Inflammatory macrophage treated with lipopolysaccharide for 1 hour (primary cell): ENCODE measurements at places on chromosomes 13 and 19.
A peak's percentile ranks its signal among the peaks of the same experiment; 100 is the strongest.

GRCh38 chr19:54178581-54179261 is 5.8 kb upstream of the TMC4 start:
- no peak for DNase-seq

GRCh38 chr13:51419001-51419636 is 33.7 kb downstream of the INTS6 start:
- DNase-seq: peak; percentile 71

DNA sequence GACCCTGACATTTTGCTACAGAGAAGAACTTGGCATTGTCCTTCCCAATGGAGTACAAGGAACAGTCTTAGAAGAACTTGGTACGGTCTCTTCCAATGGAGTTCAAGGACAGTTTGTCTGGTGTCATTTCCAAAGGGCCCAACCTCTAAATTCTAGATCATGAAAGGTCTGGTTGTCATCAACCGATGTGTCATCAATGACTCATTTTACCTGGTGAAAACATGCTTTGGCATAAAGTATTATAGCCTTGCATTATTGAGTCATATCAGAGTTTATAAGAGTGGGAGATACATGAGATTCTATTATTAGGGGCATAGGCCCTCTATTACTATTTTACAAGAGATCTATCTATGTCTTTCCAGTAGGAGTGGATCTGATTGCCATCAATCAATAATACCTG is 4.3 kb downstream of the CYP2B6 start:
- no peak for DNase-seq

GRCh38 chr19:14148751-14149410 is 12.5 kb upstream of the ASF1B start:
- no peak for DNase-seq

- DNase-seq: no peak
Measured at GRCh38 chr19:28614634-28615545, 598.1 kb downstream of the UQCRFS1 start.

GRCh38 chr13:109602356-109602755 is 184.0 kb downstream of the IRS2 start:
- no peak for DNase-seq

DNA sequence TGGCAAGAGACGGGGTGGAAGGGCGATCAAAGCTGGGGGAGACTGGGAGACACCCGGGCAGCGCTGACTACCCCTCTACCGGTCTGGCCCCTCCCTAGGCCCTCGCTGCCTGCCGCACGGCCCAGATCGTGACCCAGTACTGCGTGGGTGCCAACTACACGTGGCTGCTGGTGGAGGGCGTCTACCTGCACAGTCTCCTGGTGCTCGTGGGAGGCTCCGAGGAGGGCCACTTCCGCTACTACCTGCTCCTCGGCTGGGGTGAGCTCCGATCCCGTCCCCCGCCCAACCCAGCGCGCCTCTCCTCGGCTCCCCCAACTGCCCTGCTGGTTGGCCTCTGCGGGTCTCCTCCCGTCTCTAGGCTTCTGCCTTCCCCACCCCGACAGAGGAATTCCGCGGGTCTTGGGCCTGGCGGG is 8.8 kb downstream of the GIPR start:
- no peak for DNase-seq

- peak; percentile 85 for DNase-seq
Measured at GRCh38 chr13:46605825-46606554, 53.0 kb downstream of the LRCH1 start.

GRCh38 chr13:37131092-37131491 is 25.6 kb upstream of the CSNK1A1L start:
- no peak for DNase-seq

DNA sequence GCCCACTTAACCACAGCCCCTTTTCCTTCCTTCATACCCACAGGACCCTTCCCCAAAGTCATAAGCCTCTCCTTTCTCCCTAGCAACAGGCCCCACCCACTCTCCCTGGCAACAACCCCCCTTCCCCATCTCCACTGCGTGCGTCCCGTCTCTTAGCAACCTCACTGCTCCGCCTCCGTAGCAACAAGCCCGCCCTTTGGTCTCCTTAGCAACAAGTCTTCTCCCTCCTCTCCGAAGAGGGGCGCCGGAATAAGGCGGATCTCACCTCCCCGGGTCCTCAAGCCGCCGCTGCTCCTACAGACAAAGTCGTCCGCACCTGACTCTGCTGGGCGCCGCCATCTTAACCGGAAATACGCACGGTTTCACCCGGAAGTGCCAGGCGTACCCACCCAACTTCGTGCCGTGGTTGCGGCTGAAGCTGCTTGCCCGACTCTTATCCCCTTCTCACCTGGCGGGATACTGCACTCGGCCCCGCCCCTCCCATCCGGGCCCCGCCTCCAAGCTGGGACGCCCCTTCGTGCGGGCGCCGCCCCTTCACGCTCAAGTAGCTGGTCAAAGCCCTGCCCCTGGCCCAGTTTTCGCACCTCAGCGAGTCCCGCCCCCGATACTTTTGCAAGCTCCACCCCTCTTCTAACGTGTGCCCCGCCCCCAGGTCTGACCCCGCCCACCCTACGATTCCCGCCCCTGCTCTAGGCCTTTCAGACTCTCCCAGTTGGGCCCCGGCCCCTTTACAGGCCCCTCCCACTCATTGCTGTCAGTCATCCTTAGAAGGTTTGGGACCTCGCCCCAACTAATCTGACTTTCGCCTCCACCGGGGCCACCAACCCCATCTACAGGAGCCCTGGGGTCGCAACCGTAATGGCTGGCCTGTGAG is at the start of gene HSPBP1:
TSS of gene HSPBP1 (minus strand) at position 341 of the 874 bp plus-strand sequence. CDS start 502 bp downstream, outside the sequence.
- DNase-seq: peak; percentile 82

- no peak for DNase-seq
Measured at GRCh38 chr13:112349681-112350080, 26.5 kb upstream of the SPACA7 start.

DNA sequence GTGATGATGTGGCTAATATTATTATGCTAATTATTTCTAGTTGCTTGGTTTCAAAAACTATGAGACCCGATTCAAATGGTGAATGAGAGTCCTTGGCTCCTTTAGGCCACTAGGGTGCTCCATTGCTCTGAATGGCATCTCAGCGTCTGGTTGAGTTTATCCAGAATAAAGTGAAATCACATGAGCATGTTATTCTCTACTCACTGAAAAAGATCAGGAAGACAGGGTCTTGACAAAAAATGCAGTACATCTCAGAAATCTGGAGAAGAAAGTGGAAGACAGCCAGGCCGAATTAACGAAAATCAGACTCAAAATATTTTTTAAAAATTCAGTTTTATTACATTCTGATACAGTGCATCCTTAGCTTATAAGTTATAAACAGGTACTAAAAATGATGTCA is 516.2 kb downstream of the MYO16 start:
- DNase-seq: peak; percentile 58

DNA sequence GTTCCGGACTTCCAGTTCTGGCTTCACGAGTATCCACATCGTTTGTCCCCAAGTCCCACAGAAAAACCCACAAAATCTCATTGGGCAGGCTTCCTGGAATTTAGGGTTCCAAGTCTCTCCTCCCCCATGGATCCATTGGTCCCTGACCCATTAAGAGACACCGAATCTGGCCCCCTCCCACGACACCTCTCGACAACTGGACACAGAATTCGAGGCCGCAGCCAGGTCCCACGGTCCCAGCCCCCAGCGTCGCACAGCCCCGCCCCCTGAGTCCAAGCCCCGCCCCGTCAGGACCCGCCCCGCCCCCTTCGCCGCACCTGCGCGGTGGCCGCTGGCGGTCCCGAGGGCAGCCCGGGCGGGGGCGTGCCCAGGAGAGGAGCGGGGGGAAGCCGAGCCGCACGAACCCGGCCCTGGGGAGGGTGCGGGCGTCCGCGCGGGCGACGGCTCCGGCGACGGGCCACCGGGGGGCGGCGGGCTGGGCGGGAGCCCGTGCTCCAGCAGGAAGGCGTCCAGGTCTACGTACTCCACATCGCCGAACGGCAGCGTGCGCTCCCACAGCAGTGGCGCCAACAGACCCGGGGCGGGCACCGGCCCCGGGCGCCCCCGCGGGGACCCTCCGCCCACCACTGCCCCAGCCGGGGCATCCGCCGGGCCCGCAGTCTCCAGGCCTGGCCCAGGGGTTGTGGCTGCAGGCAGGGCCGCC is 1.8 kb downstream of the DBP start:
- peak; percentile 63 for DNase-seq

DNA sequence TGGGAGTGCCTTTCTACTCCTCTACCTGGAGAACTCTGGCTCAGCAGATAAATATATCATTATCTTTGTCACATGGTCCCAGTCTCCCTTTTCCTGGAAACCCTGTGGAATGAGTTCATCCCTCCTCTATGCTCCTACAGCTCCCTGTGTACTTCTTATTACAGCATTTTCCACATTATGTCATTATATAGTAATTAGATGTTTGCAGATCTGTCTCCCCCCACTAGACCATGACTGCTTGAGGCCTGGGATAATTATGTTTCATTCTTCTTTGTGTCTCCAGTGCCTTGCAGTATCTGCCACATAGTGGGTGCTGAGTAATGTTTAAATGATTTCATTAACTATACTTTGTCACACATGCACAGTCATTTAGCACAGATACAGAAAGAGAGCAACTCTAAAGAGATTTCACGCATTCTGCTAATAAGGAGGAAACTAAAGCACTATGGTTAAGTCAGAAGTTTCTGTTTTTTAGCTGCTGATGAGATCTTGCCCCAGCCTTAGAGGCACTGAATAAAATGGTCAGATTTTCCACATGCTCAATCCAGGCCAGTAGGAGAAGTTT is 66.1 kb upstream of the DIAPH3 start:
- no peak for DNase-seq

DNA sequence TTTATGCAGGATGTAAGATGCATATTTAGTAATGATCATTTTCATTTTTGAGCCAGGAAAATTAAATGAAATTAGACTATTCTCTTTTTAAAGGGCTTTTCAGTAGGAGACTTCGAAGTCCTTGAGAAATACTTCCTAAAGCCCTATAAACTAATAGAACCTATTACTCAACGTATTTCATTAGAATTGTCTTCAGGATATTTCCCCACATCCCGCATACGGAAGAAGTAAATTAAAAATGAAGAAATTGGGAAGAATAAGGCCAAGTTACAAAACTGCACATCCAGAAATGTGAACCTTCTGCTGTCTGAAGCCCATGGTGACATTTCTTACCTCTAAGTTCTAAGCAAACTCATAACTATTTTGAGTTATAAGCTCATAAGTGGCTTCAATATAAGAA is 66.5 kb downstream of the RXFP2 start:
- DNase-seq: peak; percentile 33

DNA sequence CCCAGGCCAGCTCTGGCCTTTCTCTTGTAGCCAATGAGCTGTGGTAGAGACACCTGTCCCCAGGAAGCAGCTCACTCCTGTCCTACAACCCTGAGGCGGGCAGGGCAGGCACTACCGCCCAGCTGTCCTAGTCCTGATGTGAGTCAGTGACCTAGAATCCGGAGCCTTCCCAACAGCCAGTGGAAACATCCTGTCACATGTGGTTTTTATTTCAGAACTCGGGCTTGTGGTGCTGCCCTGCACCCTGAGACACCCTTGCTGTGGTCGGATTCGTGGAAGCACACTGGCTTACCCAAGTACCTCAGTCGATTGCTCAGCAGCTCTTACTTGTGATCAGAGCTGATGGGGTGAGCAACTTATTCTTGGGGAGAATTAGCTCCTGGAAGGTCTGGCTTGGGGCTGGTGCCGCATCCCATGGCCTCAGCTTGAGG is 83.6 kb upstream of the ARHGEF7 start:
- no peak for DNase-seq

DNA sequence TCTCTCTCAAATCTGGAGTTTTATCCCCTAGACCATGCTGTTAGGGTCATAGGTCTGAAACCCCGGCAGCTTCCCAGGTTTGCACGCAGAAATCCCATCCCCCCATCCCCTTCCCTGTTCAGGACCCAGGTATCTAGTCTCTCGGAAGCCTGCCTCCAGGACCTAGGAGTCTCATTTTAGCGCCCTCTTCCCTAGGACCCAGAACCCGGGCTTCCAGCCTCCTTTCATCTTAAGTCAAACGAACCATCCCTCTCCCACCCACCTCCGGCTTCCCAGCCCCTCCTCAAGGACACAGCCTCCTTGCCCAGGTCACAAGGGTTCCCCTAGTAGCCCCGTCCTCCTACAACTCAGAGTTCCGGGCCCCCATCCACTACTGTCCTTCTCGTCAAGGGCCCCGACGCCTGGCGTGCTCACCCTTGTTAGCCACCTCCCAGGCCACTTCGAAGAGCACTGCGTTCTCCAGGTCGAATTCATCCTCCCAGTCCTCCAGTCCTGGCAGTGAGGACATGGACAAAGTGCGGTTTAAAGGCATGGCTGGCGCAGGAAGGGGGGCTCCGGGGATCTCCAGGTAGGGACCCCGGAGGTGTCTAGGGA is 431 bp downstream of the GYS1 start:
- DNase-seq: peak; percentile 10

GRCh38 chr13:34777089-34777913 is 164.8 kb upstream of the NBEA start:
- DNase-seq: no peak

- DNase-seq: no peak
Measured at GRCh38 chr13:79477968-79478367, 3.0 kb upstream of the NDFIP2 start.

GRCh38 chr13:94479616-94480015 is at the start of gene DCT:
DCT (minus strand) TSS chr13:94479682; CDS start chr13:94479255, 427 bp downstream.
- no peak for DNase-seq

- no peak for DNase-seq
Measured at GRCh38 chr19:58355215-58355796, 2.0 kb upstream of the A1BG start.

DNA sequence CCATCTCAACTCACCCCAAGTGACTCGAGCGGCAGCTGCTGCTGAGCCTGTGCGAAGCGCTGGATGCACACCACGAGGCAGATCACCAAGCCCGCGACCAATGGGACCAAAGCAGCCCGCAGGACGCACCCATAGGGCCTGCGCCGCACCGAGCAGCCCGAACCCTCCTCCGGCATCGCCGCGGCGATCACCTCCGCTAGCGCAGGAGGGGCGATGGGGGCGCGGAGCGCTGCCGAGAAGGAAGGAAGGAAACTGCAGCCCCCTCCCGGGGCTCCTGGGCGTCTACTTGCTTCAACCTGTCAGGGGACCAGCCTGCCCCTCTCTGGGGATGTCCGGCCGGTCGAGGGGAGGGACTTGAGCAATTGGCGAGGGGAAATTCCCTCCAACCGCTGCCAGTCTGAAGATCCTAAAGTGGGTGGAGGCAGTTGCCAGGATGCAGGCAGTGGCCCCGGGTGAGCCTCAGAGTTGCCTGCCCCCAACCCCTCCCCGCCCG is at the start of gene CD70:
TSS of gene CD70 (minus strand) at position 324 of the 493 bp plus-strand sequence. CDS start at position 176, 148 bp downstream.
- DNase-seq: peak; percentile 65
